ENCODE measurements at places on chromosomes 7 and 10. TPM values are rescaled to one million over a fixed set of nuclear protein-coding genes. Genes with fewer than 3 reads are reported as not detected.

DNA sequence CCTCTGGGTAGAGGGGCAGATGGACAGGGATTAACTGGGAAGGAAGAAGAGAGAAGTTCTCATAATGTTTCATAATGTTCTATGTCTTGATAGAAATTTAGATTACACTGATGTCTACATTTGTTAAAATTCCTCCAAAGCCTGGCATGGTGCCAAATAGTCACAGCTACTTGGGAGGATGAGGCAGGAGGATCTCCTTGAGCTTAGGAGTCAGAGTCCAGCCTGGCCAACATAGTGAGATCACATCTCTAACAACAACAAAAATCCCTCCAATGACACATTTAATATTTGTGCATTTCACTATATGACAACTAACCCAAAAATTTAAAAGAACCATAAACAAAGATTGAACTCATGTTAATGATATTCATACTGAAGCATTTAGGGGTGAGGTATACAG lies 33.0 kb upstream of the PPP1R3C start:
- no peak for DNase-seq

GRCh38 chr10:12869427-12869826 lies 132.1 kb downstream of the CCDC3 start:
- no peak for DNase-seq

DNA sequence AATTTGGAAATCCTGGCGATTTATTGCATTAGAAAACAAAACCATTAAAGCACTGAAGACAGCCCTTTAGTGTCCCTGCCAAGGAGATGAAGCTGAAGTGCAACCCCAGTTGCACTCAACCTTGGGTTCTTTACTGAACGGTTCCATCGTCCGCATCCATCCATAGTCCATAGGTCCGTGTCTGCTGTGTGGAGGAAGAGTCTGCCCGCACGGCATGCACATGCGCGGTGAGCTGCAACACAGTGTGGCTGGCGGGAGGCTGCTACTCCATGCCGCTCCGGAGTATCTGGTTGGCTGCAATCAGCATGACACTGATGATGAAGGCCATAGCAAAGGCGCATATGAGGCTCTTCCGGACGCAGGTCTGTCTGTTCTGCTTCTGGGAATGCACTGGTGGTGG lies 624.6 kb downstream of the CALN1 start:
- no peak for DNase-seq

The KIAA1549 gene
- total RNA-seq, result 2.1 TPM

The SPDYE5 gene
- total RNA-seq, result not detected
